ENCODE measurements at places on chromosomes 6 and 20. TPM values are rescaled to one million over a fixed set of nuclear protein-coding genes. Genes with fewer than 3 reads are reported as not detected.
A peak's percentile ranks its signal among the peaks of the same experiment; 100 is the strongest.

DNA sequence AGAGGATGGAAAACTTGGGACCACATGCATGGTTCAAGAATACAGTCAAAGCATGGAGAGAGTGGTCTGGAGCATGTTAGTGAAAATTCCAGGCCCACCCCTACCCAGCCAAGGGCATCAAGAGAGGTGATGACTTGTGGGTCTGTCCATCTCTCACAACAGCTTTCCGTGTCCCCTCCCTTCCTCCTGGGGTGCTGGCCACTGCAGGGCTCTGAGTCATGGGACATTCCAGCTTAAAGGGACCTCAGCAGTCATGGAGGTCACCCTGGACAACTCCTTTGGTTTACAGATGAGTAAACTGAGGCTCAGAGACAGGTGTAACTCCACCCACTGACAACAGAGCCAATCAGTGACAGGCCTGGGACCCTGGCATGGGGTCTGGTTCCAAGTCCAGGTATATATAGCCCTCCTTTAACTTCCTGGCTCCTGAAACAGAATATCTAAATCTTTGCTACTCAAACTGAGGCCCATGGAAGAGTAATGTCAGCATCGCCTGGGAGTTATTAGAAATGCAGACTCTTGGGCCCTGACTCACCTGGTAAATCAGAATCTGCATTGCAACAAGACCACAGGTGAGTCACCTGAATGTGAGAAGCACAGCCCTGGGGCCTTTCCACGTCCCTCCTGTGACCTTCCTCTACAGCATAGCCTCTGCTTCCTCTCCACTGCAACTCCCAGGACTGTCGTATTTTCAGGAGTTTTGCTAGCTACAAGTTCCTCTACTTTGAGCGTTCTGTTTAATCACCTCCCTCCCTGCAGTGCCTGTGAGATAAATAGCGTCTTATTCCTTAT, 170.2 kb downstream of the ZDHHC14 start:
- DNase-seq, result no peak
- H3K4me1 ChIP-seq, result no peaks in the 10 kb centered on the region
- H3K27me3 ChIP-seq, result no peaks in the 10 kb centered on the region
- H3K4me3 ChIP-seq, result no peak overlapping the region

DNA sequence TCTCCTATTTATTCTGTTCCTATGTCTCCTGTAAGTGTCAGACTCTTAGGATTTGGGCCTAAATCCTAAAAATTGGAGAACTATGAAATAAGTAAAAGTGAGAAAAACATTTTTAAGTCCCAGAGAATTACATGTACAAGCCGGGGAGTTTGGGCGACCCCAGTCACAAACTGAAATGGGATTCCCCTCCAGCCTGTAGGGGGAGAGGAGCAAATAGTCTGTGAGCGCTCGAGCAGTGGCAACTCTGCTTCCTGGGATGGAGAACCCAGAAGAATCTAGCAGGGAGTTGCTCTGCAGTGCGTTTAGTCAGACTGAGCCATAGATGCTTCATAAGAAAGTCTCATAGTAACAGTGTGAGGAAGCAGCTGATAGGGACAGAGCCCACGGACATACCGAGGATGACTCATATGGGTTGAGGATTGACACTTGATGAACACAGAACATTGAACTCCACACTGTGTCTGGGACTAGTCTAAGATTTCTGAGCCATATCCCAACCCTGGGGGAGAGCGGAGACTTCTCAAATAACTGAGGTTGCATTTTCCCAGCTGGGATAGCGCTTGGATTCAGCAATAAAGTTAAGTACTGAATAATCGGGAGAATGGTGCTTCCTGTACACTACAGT, 437.2 kb downstream of the BCKDHB start:
- no peaks in the 10 kb centered on the region for H3K36me3 ChIP-seq
- no peak for DNase-seq
- H3K27ac ChIP-seq, result no peak overlapping the region
- no peak overlapping the region for H3K4me3 ChIP-seq

DNA sequence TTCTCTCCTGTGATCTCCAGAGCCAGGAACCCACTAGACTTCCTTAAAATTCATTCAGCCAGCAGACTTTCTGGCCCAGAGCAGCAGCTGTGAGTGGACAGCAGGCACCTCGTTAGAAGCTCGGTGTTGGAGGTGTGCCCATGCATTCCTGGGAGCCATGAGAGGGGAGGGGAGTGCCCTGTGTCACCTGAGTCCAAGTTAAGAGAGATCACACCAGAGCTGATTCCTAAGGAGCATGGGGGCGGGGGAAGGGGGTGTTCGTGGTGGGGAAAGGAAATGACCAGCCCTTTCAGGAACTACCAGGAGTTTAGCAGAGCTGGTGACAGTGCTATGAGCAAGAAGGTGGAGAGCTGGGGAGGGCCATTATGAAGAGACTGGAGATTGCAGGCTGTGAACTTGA, 46.9 kb downstream of the GFRA4 start:
- DNase-seq, result no peak
- no peaks in the 10 kb centered on the region for H3K4me1 ChIP-seq
- no peak overlapping the region for H3K27ac ChIP-seq
- H3K27me3 ChIP-seq, result no peaks in the 10 kb centered on the region

DNA sequence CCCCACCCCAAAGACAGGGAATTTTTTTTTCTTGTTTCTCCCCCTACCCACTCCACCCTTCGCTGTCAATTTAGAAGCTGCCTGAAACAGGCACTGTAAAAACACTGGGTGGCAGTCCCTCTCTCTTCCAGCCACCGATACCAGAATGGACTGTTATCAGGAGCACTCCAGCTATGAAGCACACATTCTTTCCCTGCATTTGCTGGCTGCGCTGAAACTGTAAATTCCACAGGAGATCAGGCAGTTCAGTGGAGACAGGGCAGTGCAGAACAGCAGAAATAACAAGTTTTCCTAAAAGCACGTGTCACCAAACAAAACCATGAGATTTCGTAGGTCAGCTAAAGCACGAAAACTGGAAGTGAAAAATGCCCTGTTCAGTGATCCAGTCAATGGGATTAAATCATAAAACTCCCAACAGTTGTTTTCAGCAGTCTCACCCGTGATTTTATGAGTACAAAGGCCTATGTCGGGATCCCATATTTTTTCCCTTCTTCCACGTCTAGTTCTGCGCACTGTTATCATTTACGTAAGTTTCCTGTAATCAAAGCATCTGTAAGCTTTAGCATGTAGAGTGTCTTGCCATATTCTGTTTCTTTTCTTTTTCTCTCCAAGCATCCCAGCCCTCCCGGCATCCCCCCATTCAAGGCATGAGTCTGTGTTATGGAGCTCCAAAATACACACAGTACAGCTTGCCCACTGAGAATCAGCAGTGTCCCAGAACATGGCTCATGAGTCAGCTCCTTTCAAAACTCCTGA, 359.9 kb upstream of the EPHA7 start:
- no peaks in the 10 kb centered on the region for H3K4me1 ChIP-seq
- no peak overlapping the region for H3K27ac ChIP-seq
- no peak for DNase-seq
- H3K36me3 ChIP-seq, result no peaks in the 10 kb centered on the region

- no peaks in the 10 kb centered on the region for H3K36me3 ChIP-seq
- peaks cover 7% of the 10 kb centered on the region for H3K4me1 ChIP-seq
- H3K27ac ChIP-seq, result no peak overlapping the region
- no peak overlapping the region for H3K4me3 ChIP-seq
- H3K27me3 ChIP-seq, result no peaks in the 10 kb centered on the region
- DNase-seq, result no peak
Observed at GRCh38 chr6:28357036-28357435, 7.3 kb downstream of the ZKSCAN3 start.

- no peak overlapping the region for H3K27ac ChIP-seq
- DNase-seq, result peak; percentile 19
- no peaks in the 10 kb centered on the region for H3K27me3 ChIP-seq
- no peak overlapping the region for H3K4me3 ChIP-seq
Observed at GRCh38 chr6:162706232-162706631, 21.3 kb downstream of the PRKN start.

ATP6V1G2 gene
- 0.44 TPM for total RNA-seq

WFDC12 gene
- total RNA-seq, result not detected

C20orf141 gene
- not detected for total RNA-seq

PPP1R3G gene
- 3.2 TPM for total RNA-seq
